ENCODE measurements at places on chromosomes 1 and 21. TPM values are rescaled to one million over a fixed set of nuclear protein-coding genes. Genes with fewer than 3 reads are reported as not detected.

GRCh38 chr1:162187687-162188276 lies 118.3 kb downstream of the NOS1AP start:
- no peak for DNase-seq

Gene MEGF6
- 128 TPM for total RNA-seq

DNA sequence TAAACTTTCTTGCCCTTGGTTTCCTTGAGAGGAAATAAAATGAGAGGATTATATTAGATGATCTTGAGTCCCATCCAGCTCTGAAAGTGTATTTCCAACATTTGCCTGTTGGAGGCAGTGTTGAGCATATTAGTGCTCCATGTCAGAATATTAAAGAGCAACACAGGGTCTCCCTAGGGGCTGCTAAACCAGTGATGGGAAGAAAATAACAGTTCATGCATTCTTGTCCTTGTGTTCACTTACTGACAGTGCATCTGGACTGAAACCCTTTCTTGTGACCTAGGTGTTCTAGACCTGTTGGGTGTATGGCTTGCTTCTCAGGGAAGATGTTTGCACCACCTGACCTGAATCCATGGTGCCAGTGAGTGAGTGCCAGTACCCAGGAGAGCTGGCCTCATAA lies 124.7 kb upstream of the KIAA0040 start:
- DNase-seq: no peak

Gene HCRTR1
- not detected for total RNA-seq

DNA sequence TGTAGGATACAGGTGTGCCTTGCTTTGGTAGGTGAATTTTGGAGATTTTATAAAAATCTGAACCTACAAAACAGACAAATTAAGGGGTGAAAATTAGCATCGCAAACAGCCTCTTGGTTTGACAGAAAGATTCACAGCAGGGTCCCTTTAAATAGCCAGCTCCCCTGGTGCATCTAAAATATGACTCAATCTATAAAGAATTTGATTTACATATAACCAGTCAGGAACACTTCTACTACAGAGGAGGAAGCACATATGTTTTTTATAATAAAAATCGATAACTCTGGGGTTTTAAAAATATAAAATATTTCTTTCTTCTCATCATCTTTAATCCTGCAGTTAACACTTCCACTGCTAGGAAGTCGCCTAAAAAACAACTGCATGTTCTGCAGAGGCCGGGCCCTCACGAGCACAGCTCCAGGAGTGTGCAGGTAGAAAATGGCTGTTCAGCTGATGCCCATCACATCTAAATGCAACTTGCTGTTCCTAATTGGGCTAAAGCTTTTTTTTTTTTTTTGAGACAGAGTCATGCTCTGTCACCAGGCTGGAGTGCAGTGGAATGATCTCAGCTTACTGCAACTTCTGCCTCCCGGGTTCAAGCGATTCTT lies 203.4 kb downstream of the HS2ST1 start:
- DNase-seq: no peak

- no peak for DNase-seq
Observed at GRCh38 chr21:31557421-31558188, 101.9 kb upstream of the SOD1 start.

GRCh38 chr1:176987016-176987415 lies 177.5 kb downstream of the ASTN1 start:
- no peak for DNase-seq

- DNase-seq: peak; percentile 23
Observed at GRCh38 chr1:91805311-91805801, 80.6 kb downstream of the TGFBR3 start.

DNA sequence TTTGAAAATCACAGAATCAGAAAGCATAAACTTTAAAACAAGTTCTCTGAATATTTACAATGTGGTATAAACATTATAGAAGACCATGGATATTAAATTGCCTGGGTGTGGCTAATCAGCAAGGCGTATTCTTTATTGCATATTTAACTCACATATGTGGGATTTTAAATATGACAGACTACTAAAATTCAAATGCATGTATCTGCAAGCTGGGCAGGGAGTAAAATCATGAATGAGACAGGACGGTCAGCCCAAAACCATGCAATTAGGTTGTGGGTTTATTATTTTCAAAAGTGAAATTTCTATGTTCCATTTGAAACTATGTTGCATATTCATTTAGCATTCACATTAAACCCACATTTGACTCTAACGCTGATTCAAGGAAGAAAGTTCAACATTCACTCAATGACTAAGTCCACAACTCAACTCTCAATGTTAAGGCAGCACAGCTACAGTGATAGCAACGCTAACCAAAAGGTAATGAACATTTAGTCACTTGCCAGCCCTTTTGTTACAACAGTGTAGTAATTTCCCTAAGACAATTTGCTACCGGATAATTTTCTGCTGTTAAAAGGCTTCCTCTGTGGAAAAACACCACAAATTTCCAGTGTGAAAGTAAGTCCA lies 6.3 kb upstream of the SYNJ1 start:
- no peak for DNase-seq

DNA sequence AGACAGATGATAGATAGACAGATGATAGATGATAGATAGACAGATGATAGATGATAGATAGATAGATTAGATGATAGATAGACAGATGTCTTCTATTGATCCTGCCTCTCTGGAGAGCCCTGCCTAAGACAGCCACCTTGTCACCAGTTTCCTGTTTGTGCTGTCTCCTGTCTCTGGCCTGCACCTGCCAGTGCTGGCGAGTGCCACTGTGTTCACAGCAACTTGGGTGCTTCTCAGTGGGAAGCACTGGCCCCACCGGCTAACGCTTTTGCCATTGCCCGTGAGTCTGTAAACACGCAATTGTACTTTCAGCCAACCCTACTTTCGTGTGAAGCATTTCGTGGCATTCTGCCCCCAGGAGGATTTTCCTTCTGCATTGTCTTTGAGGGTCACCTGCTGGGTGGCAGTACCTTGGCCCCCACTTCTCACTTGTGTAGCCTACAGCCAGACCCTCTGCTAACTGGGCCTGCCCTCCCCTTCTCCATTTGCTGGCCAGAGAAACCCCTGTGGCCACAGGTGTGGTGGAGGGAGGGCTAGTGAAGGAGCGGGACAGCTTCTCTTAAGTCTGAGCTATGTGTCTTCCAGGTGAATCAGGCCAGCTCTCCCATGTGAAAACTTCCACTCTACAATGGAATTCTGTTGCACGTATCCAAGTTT lies 23.4 kb upstream of the PDE9A start:
- no peak for DNase-seq

Gene OR2T35
- not detected for total RNA-seq

- peak; percentile 71 for DNase-seq
Observed at GRCh38 chr1:15994590-15995351, 9.3 kb upstream of the SRARP start.

- DNase-seq: no peak
Observed at GRCh38 chr1:232296461-232296860, 333.5 kb downstream of the SIPA1L2 start.

DNA sequence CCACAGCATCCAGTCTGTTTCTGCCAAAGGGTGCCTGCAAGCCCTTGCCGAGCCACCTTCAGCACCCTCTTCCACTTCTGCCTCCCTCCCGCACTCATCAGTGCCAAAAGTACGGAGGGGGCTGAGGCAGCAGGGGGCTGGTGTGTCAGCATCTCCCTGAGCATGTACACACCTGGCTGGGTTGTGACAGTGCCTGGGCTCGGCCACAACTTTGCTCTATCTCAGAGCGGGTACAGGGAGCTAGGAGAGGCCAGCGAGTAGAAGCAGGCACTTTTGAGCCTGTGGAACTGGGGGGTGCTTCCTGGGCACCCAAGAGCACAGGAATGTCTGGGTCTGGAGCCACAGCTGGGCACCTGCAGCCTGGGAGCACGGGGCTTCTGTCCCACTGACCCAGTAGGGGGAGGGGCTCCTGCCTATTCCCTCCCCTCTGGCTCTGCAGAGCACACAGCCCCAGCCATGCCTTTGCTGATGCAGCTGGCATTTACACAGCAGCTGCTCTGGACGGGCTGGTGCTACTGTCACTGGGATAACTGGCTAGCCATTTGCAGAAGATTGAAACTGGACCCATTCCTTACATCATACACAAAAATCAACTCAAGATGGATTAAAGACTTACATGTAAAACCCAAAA lies 319.8 kb upstream of the RRP15 start:
- DNase-seq: no peak

Gene SLC35F3
- 0.39 TPM for total RNA-seq

- DNase-seq: no peak
Observed at GRCh38 chr1:25675729-25676476, 59.3 kb downstream of the MAN1C1 start.

DNA sequence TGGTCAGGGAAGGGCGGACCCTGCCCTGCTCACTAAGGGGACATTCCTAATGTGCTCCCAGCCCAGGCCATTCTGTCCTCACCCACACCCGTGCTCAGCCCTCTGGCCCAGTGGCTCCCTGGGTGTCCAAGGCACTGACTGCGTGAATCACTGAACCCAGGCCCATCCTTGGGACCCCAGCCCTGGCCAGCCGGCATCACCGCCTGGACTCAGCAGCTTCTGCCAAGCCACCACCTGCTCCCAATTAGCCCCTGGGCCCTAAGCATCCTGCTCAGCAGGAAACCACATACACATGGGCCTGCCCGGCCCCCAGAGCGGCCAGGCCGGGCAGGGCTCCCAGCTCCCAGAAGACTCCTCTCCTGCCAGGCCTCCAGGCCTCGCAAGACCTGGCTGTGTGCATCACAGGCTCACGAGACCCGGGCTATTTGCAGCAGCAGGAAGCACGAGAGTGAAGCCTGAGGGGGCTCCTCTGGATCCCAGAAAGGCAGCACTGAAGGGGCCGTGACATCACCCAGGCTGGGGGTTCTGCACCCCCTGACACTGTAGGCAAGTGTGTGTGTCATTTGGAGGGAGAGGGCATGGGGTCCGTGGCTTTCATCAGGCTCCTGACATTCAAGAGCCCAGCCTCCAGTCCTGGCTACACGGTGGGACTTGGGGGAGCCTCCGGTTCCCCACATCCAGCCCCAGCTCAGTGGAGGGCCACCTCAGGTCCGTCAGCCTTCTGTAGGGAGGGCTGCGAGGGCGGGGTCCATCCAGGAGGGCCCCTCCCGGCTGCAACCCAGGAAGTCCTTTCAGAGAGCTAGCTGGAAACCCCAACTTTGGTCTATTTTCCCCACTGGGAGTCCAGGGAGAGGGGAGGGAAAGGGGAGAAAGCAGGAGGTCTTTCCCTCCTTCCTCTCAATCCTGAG lies 1.6 kb downstream of the MFAP2 start:
- no peak for DNase-seq

DNA sequence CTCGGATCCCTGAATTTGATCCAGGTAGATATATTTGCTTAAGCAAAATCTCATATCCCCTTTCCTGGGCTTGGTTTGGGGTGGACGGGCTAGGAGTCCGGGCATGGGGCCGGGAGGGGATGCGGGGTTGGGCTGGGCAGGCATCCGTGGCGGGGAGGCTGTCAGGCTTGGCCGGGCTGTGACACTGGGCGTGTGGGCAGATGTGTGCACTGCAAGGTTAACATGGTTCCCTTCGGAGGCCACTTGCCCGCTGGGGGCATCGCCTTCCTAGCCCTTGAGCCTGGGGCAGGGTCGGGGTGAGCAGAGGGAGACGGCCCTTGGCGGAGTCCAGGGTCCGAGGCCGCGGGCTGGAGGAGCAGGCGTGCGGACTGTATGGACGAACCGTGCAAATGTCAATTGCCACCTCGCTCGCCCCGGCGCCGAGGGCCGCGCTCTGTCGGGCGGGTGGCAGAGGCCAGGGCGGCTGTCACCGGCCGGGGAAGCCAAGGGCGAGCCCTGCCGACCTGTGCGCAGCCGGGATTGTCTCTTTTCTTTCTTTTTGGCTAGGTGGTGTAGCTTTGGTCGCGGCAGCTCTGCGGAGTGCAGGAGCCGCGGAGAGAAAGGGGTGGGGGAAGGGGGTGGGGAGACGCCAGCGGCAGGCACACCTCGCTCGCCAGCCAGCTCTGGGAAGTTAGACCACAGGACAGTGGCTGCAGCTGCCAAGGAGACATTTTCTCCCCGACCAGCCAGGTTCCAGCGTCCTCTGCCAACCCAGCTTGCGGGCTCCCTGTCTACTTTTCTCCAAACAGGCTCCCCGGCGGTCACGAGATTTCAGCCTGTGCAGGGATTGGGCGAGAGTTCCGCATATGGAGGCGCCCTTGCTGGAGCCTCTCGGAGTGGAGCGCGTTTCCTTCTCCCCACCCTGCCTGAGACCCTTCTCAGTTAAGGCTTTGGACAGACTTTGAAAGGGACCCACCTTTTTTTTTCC lies 1.3 kb downstream of the RCOR3 start:
- peak; percentile 93 for DNase-seq

DNA sequence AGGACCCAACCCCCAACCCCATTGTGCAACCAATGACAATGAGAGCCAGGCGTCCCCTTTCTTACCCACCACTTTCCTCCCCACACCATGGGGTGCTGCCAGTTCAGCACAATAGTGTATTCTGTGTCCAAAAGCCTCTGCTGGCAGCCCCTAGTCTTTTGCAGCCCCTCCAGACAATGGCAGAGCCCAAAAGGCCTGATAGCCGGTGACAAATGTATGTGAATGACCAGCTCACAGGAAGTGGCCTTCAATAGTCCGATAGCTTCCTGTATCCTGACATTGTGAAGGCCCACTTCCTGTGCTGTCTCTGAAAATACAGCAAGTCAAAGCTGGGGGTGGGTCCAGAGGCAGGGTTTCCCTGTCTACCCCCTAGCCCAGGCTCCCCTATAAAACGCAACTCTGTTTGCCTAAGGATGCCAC lies 16.6 kb downstream of the SMIM12 start:
- peak; percentile 20 for DNase-seq

- DNase-seq: no peak
Observed at GRCh38 chr1:41391834-41392527, 30.7 kb downstream of the FOXO6 start.

DNA sequence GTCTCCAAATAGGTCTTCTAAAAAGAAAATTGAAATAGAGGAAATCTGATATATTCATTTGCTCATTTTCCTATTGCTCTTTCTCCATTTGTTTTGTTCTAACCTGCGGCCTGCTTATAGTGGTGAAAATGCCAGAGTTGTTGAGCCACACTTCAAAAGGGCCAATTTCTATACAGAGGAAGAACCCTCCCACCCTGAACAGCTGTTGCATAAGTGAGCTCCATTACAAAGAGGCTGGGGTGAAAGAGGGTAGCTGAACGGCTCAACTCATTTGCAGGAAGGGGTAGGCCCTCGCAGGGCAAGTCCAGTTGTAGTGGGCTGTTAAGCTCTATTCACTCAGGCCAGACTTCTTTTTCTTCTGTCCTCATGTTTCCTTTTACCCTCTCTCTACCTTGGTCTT lies 8.8 kb downstream of the ADCY10 start:
- DNase-seq: no peak

- no peak for DNase-seq
Observed at GRCh38 chr1:235854347-235854746, 12.4 kb downstream of the LYST start.

- no peak for DNase-seq
Observed at GRCh38 chr1:26853600-26853999, 9.3 kb upstream of the SFN start.

Gene OR10Z1
- not detected for total RNA-seq

Data from upper lobe of left lung (tissue), 6 donors.